Suppressor macrophage treated with lipopolysaccharide for 1 hour (primary cell): ENCODE measurements at places on chromosomes 2 and 18.

DNA sequence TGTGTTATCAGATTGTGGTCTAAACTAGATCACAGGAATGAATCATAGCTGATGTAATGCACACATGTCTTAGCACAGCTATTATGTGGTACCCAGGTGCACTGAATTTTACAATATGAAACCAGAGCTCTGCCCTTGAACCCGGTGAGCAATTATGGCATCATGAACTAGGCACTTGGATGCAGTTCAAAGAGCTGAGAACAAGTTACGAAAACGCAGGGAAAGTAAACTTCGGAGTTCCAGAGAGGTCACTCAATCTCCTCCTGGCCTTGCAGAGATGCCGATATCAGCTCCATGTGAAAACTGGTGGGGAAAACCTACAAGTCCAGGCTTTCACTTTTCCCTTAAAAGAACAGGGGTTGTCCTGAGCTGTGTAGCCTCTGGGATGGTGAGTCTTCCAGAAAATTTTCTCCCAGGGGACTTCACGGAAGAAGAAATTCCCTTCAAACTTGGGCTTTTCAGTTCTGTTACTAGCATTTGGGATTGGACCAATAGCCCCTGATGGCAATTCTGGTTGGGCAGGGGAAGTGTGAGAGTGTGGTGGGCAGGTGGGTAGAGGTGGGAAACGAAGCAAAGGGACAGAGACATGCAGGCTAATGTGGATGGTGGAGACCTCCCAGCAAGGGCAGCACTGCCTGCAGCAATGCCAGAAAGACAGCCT lies 71.1 kb upstream of the SH3BP4 start:
- no peak for DNase-seq

DNA sequence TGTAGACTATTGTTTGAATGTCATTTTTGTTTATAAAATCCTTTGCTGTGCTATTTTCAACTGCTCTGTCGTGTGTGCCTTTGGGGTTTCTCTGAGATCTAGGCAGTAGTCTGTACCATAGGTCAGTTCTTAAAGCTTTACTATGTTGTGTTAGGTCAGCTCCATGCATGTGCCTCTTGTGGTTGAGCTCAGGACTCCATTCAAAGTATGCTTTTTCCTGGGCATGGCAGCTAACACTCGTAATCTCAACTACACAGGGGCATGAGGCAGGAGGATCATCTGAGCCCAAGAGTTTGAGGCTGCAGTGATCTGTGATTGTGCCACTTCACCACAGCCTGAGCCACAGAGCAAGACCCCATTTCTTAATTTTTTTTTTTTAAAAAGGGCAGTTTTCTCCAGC lies 174.4 kb upstream of the SPHKAP start:
- no peak for DNase-seq

DNA sequence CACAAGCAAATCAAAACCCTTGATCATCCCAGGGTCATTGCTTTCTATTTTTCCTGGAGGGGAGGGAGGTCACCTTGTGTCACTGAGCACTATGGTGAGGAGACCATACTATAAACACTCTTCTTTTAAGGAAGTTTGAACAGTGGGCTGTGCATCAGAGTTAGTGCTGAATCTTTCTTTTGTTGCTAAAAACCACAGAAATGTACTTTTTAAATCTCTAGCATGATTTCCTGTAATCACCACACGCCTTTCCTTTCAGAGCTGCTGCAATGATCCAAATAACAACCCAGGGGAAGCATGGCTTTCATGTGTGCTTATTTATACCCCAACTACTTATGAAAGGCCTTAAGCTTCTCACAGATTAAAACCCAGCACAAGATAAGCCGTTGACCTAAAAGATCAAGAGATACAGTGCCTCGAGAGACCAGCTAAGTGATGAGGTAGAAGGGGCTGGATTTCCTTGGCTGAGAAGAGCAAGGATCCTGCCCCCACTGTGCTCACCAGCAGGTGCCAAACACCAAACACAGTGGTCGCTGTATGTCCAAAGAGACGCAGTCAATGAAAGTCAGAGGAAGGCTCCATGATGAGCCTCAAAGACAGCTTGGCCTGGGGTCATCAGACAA lies 34.7 kb downstream of the TRABD2A start:
- peak; percentile 16 for DNase-seq

DNA sequence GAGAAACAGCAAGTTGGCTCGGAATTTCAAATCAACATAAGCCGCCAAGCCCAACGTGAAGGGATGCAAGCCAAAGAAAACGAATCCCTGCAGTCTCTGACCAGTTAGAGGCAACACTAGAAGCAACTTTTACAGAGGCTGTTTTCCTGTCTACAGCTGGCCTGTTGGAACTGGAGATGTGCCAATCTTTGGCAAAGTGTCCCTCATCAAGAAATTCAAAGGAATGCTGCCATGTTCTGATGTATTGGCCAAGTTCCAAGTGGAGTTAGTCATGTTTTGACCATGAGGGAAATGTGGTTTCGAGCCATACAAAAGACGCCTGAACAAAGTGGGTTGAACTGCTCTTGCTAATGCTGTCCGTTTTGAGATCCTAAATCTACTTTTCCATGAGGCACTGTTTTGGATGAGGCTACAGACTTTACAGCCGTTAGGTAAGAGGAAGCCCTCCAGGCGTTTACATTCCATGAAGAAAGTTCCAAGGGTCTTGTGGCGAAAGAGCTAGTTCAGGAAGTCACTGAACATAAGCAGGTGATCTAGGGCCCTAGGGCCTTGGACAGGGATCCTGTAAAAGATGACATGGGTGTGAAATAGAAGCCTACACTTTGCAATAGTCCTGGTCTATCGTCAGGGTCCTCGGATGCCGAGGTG lies 140.7 kb upstream of the PXDN start:
- no peak for DNase-seq
